ENCODE measurements at places on chromosomes 7 and 10.
A peak's percentile ranks its signal among the peaks of the same experiment; 100 is the strongest.

DNA sequence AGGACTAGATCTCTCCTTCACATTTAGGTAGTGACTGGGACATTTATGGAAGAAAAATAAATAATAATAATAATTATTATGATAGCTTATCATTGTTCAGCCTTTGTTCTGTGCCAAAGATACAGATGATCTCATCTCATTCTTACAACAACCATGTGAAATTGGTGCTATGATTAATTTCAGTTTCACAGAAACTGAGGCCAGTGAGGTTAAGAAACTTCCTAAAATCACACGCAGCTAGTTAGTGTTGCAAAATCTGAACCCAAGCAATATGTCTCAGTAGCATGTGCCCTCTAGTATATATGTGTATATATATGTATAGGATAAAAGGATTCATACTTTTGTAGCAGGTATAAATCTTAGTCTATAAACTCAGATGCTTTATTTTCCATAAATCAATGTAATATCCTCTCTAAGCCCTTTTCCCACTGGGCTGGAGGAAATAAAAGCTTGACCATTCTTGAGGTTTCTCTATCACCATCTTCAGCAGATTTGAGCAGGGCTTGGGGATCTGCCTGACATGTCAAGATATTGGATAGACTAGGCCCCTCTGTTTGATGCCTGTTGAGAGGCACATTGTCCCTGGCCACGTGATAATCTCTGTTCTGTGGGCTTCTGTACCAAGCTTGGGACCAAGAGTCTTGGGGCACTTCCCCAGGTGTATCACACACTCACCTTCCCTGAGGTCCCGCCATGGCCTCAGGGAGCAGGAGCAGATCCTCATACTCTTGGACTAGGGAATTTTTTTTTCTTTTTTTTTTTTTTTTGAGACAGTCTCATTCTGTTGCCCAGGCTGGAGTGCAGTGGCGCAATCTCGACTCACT lies 172.6 kb upstream of the NRP1 start:
- DNase-seq = no peak

GRCh38 chr10:17199351-17199804 lies 2.1 kb downstream of the TRDMT1 start:
- DNase-seq = no peak

GRCh38 chr10:91642831-91643692 lies 10.2 kb upstream of the PPP1R3C start:
- DNase-seq = no peak

DNA sequence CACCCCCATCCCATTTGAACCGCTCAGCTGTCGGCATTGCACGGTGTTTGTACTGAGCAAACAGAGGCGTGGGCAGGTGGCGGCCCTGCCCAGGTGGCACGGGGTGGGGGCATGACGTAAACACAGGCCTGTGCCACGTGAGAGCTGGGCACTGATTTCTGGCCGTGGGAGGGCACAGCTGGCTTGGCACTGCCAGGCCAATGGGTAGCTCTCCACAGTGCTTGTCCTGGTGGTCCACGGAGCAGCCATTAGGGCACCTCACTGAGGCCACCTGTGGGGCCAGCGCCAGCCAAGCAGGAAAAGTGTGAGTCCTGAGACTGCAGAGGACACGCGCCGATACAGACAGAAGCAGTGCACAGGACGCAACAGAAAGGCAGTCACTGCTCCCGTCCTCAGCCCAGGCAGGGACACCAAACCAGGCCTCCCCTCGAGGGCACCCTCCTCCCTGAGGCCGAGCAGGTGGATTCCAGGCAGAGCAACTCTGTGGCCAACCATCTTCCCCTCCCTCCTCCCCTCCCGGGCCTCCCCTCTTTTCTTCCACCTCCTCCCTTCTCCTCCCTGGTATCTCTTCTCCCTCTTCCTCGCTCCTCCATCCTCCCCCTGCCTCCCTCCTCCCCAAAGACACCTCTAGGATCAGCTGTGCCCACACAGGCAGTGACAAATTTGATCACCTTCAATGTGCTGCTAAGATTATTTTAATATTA lies 258.7 kb downstream of the ELFN1 start:
- peak; percentile 93 for DNase-seq

DNA sequence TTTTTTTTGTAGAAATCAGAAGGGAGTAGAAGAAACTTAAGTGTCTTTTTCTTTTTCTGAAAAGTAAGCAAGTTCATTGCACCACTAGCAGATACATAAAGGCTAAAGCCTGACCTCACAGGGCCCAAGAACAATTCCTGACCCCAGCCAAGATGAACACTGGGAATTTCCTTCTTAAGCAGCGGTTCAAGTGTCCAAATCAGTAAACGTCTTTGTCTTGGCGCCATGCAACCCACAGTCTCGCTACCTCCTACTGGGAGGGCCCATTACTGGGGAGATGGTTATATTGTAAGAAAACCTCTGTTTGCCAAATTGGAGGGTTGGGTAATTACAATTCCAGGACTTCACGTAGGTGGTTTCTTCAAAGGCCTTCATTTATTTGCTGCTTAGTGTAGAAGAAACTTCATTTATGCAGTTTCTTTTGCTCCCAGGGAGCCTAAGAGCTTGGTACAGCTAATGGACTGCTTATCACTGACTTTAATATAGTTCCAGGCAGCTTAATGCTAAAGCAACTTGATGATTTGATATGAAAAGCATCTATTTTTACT lies 58.3 kb upstream of the ADRB1 start:
- no peak for DNase-seq

- DNase-seq = no peak
Observed at GRCh38 chr10:120115959-120116358, 223.4 kb downstream of the SEC23IP start.

DNA sequence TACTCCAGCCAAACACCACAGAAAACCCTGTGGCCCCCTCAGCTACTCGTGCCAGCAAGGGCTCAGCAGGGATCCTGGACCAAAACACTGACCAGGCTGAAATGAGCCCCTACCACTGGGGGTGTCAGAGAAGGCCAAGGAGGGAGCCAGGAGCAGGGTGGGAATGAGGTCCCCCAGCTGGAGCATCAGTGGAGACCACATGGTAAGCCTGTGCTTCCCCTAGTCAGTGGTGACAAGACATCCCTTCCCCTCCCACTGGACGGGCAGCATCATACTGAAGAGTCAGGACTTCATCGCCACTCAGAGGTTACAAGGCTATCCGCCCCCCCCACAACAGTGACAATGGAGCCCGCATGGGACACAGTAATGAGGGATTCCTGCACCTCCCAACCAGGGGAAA lies 99.6 kb downstream of the LHPP start:
- no peak for DNase-seq

- no peak for DNase-seq
Observed at GRCh38 chr10:73126343-73126742, 16.1 kb downstream of the NUDT13 start.
